ENCODE measurements at places on chromosomes 5 and 9.

- no peak for DNase-seq
Observed at GRCh38 chr5:159456261-159456660, 126.0 kb upstream of the IL12B start.

DNA sequence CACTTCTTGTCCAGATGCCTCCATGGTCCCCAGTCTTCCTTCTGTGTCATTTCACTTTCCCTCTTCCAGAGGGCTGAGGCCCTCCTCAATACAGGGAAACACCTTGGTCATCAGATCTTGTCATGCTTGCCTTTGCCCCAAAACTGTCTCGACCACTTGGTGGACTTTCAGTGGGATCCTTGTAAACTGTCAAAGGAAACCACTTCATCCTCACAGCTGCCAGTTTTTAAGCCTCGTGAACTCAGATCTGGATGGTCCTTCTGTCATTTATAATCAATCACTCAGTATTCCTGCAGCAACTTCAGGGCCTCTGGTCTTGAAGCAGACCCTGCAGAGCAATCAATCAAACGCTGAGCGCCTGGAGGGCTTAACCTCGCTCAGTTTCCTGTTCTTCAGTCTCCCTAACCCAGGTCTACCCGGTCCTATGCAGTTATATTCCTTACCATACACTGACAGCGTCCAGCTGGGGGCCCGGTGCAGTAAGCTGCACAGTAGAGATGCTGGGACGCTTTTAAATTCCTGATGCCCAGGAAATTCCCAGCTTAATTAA, 74.6 kb downstream of the GOLPH3 start:
- no peak for DNase-seq

GRCh38 chr9:114504341-114505186, 709 bp downstream of the WHRN start:
- no peak for DNase-seq

DNA sequence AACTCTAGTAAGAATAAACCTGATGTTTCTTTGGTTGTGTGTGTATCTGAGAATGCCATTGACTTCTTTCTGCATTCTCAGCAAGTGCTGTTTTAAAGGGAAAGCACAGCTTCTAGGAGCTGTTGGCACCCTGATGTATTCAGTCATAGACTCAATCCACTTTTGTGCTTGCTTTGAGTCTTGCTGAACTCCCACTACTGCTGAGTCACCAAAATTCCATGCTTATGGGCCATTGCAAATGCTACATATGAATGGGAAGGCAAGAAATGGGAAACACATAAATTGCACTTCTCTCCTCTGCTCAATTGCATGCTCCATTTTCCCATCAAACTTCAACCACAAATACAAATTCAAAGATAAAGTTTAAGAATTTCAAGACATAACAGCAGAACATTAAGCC, 9.8 kb upstream of the FTMT start:
- no peak for DNase-seq

DNA sequence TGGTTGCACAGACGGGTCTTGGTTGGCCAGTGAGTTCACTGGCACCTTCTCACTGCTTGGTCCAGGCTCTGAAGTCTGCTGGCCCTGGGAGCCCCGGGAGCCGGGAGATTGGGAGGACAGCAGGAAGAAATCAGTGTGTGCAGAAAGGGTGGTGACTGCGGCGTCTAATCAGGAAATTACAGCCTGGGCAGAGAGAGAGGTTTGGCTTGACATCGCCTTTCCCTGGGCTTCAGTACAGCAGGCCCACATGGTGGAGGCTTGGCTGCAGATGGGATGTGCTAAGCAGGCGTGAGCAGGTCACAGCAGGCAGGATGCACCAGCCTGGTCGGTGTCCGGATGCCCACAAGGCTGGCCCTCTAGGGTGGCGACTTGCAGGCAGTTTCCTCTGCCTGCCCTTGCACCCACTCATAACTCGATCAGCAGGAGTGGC, 17.2 kb downstream of the PITX1 start:
- no peak for DNase-seq

DNA sequence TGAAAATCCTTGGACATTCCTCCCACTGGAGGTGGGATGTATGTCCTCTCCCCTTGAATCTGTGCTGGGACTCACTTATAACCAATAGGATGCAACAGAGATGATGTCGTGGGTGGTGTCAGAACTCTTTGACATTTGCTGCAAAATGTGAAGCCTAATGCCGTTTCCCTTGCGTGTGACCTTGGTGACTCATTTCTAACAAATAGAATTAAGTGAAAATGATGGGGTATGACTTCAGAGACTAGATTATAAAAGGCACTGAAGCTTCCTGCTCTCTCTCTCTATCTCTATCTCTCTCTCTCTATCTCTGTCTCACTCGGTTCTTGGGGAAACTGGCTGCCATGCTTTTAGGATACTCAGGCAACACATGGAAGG, 126.1 kb upstream of the STC2 start:
- no peak for DNase-seq

- no peak for DNase-seq
Observed at GRCh38 chr9:99012957-99013512, 69.3 kb downstream of the COL15A1 start.

GRCh38 chr9:130034570-130034969, 8.4 kb downstream of the FNBP1 start:
- DNase-seq = no peak

DNA sequence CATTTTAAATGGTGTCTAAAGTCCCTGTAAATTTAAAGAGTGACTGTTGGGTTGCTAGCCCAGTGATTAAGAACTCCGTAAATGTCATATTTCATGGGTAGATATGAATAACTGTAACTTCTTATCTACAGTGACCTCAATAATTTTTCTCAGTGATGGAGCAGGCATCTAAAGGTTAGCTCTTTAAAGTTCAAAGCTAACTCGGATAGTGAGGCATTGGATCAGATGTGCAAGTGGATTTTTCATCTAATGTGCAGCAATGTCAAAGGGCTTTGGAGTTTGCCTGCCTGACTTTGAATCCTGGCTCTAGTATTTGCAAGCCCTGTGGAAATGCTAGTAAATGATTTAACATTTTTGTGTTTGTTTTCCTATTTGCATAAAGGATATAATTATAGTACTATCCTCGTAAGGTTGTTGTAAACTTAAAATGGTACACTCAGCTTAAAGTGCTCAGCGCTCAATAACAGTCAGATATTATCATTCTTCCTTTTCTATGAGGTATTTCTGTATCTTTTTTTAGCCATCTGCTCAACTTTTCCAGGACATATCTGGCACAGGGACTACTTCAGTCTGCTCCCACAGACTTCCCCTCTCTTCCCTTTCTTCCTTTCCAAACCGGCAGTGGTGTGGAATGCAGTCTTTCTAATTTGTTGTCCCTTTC, 163.7 kb upstream of the ELL2 start:
- DNase-seq = no peak

GRCh38 chr5:151699071-151699901, 12.6 kb upstream of the SPARC start:
- no peak for DNase-seq

DNA sequence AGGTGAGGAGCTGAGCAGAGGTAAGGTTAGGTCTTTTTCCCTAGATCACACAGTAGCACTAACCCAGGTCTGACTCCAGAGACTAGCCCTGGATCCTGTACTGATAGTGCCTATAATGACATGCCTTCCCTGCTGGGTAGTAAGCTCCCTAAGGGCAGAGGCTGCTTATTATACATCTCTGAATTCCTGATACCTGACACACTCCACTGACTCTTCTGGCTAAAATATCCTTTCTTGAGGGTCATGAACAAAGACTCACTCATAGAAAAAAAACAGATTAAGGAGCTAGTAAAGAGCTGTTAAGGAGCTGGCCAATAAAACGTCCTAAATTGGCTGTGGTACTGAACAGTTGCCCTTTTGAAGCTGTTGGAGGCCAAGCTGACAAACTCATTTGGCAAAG, 149.0 kb upstream of the ITGA1 start:
- DNase-seq = no peak

DNA sequence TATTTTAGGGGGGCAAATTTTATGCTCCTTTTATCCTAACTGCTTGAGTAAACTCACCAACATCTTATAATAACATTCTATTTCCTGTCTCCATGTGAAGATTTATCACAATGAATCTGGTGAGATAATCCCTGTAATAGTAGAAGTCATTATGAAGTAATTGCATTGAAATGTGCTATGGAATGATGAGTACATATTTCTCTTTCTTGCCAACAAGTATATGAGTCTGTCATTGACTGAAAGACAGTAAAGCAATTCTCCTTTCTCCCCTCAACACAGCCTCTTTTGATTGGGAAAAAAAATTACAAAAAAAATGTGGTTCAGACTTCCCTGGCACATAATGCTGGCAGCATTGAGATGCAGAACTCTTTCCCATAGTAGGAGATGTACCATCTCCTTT, 459.2 kb upstream of the RGMB start:
- DNase-seq = no peak

GRCh38 chr5:33381243-33381642, 59.5 kb upstream of the TARS1 start:
- DNase-seq = no peak

DNA sequence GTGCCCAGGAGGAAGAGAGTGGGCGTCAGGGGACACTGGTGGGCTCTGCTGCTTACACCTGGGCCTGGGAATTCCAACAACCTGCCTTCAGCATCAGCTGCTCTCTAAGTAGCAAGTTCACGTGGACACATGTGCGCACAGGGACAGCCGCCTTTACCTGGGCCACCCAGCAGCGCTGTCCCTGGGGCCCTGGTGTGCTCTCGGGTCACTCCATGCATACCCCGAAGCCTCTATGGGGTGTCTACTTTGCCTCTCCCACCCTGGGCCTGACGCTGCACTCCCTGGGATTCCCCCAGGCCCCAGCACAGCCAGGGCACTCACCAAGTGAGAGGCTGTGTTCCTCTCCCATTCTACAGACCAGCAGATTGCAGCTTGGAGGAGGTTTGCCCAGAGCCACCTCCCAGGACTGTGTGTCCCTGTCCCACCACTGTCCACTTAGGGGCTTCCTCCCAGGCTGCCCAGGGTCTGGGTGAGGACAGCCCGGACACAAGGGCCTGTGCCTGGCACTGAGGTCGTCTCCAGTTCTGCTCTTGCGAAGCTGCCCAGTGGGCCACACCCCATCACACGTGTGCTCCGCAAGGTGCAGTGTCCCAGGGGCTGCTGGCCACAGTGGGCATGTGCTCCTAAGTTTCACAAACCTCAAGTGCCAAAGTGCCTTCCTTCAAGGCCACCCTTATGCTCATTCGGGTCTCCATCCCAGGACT, 5.9 kb downstream of the NINJ1 start:
- DNase-seq = no peak

DNA sequence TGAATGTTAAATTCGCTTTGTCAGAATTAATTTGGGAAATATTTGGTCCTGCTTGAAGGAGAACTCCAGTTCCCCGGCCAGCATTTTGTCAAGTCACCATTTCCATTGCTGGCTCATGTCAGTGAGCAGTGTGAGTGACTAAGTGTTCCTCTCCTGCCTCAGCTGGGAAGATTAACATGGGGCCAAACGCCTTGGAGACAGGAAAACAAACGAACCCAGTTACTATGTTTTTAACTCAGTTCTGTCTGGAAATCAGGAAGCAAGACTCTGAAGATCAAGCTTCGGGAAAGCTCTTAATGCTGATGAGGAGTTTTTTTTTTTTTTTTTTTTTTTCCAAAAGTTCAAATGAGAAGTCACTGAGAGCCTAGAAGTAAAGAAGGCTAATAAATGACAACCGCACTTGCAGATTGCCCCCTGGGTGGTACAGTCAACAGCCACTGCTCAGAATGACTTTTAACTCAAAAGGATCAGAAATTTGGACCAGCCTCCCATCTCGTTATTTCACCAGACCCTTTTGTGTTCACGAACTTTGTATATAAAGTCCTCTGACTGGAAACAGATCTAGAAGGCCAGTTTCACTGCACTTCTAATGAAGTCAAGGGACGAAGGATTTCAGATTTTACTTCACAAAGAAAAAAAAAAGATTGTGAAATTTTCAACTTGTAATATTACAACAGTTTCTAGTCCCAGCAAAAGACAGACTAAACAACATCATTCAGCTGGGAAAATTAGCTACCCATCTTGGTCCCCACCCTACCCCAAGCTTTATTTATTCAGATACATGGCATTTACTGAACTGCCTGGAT, 121.3 kb downstream of the LHFPL2 start:
- no peak for DNase-seq

DNA sequence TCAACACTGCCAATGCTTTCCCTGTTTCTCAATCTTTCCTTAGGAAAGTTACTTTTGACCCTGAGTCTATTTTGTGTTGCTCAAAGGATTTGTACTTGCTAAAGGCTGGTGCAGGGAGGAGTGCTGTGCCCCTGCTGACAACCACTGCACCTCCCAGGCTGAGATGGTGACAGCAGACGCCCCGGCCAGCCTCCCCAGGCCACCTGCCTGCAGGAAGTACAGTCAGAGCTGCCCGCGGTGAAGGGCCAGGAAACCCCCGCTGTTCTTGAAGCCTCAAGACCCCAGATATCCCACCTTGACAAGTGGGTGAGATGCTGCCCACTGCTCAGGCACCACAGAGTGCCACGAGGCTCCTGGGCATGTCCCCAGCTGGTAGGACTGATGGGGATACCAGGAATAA, 44.2 kb upstream of the CKMT2 start:
- DNase-seq = no peak

GRCh38 chr5:59587489-59588337, 305.8 kb downstream of the PDE4D start:
- DNase-seq = no peak

DNA sequence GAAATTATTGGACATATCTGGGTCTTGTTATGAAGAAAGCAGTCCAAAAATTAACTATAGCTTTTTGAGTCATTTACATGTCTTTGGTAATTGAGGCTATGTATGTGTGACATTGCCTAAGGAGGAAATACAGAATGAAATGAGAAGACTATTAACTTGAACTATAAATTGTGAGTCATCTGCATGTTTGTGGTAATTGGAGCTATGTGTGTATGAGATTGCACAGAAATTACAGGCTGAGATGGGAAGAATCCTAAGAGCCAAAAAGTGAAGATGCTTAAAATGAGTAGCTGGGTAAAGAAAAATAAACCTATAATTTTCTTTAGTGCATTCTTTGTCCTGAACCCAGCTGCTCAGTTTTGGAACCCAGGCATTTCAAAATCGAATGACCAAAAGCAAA, 747.6 kb upstream of the EDIL3 start:
- DNase-seq = no peak

- no peak for DNase-seq
Observed at GRCh38 chr9:126945682-126946081, 31.1 kb downstream of the RALGPS1 start.

- no peak for DNase-seq
Observed at GRCh38 chr9:113219969-113220368, 1.1 kb downstream of the FKBP15 start.

- DNase-seq = no peak
Observed at GRCh38 chr9:89661956-89662717, 57.3 kb downstream of the GADD45G start.

GRCh38 chr5:6579535-6579934, 53.3 kb downstream of the NSUN2 start:
- DNase-seq = no peak

Measured in stimulated activated CD4-positive, alpha-beta T cell treated with anti-CD3 and anti-CD28 coated beads, Interleukin-2, amount 100 ng/mL, for 4 hours (primary cell).